GM20000 (cell line): ENCODE measurements at places on chromosomes 1 and 21.

DNA sequence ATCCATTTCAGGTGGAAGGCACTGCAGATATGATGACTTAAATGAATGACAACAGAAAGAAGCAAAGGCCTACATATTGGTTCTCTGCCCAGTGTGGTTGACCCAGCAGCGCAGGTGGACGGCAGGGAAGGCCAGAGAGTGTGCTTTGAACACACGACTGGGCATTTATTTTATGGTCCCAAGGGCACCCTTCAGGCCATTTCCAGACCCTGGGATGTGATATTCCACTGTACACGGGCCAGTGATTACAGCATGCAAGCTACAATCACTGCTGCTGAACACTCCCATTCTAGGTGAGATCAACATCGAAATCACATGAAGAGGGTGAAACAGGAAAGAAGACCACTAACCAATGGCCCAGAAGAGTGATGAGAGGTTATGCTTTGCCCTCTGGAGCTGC is 33.8 kb downstream of the PCNX2 start:
- no peak for DNase-seq

GRCh38 chr1:19814681-19815503 is at the start of gene RNF186:
Gene RNF186, minus strand, starts transcription at chr1:19815283. Its CDS starts 182 bp downstream, at chr1:19815101.
- DNase-seq: no peak

DNA sequence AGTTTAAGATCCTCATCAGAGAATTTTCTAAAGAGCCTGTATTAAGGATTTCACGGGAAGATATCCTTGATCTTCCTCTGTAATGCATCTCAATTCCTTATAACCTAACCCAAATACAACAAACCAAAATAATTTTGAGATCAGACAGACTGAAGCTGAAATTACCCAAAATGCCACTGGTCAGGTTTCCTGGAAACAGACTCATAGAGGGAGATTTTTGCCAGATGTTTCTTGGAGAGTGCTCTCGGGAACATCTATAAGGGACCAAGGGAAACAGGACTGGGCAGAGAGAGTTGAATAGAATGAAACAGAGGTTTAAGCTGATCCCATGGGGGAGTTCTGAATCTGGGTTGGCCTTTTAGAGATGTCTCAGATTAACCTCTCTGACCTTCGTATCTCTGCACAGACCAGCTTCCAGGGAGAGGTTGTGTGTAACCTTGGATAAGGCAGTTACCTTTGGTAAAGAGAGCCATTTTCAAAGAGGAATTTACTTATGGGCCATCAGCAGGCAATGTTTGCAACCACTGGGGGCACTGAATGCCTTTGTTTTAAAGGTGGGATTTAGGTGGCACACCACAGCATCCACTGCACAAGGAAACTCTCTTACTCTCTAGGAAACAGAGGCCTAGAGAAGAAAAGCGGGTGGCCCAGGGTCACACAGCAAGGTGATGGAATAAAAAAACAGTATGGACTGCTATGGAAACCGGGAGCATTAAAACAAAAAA is 130.8 kb upstream of the SGIP1 start:
- DNase-seq: no peak

GRCh38 chr1:231597971-231598370 is 28.6 kb upstream of the DISC1 start:
- DNase-seq: no peak

- DNase-seq: no peak
These were observed 114.3 kb upstream of the ETV3 start for GRCh38 chr1:157252473-157252872.

- no peak for DNase-seq
These were observed 25.0 kb upstream of the PRELP start for GRCh38 chr1:203450479-203451149.

DNA sequence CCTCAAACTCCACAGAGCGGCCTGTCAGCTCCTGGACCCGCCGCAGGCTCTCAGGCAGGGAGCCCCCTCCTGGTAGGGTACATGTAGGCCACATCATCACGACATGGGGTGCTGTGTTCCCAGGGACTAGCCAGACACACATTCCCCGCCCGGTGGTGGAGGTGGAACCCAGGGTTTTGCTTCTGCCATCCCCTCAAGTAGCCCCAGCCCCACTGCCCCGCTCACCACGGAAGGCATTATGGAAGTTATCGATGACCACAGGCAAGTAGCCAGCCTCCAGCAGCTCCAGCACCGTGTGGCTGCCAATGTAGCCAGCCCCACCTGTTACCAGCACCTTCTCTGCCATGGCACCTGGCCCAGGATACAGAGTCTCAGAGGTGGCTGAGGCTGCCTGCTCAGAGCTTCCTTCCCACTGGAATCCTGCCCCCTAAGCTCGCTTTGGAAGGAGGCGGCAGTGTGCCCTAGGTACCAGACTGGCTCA is 1.9 kb downstream of the GALE start:
- DNase-seq: no peak

- DNase-seq: no peak
These were observed 356.5 kb upstream of the PTBP2 start for GRCh38 chr1:96365076-96365475.

- DNase-seq: peak; percentile 53
These were observed 57.8 kb upstream of the RAVER2 start for GRCh38 chr1:64686828-64687724.

- peak; percentile 86 for DNase-seq
These were observed 570 bp upstream of the PEX10 start for GRCh38 chr1:2412773-2413494.

DNA sequence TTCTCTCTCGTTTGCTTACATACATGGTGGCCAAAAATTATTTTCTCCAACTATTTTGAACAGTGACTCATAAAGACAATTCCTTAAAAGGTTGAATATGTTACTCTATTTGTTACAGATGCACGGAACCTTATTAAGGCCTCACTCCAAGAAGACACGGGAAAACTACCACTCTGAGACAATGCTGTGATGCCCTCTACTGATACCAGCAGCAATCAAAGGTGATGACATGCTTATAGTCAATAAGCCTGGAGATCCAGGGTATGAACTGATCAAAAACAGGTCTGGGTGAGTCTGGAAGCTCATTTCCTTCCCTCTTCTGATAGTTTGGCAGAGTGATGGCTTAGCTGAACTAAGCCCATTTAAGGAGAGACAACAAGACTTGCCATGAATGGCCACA is 563.0 kb downstream of the LRRIQ3 start:
- no peak for DNase-seq

- DNase-seq: peak; percentile 85
These were observed 11.4 kb downstream of the FAM229A start for GRCh38 chr1:32350785-32351398.

DNA sequence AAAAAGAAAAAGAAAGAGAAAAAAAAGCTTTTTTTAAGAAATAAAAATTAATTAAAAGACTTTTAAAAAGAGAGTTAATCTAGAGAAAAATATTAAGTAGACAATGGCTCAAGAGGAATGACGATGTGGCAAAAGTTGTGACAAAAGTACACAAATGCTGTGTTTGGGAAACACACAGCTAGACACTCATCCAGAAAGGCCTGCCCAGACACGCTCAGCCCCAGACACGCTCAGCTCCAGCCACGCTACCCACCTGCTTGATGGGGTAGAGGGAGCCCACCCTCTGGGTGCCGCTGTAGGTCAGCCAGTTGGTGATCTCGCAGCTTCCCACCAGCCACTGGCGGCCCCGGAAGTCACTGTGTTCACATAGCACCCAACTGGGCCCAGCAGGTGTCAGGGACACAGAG is 10.2 kb downstream of the CD52 start:
- DNase-seq: no peak

DNA sequence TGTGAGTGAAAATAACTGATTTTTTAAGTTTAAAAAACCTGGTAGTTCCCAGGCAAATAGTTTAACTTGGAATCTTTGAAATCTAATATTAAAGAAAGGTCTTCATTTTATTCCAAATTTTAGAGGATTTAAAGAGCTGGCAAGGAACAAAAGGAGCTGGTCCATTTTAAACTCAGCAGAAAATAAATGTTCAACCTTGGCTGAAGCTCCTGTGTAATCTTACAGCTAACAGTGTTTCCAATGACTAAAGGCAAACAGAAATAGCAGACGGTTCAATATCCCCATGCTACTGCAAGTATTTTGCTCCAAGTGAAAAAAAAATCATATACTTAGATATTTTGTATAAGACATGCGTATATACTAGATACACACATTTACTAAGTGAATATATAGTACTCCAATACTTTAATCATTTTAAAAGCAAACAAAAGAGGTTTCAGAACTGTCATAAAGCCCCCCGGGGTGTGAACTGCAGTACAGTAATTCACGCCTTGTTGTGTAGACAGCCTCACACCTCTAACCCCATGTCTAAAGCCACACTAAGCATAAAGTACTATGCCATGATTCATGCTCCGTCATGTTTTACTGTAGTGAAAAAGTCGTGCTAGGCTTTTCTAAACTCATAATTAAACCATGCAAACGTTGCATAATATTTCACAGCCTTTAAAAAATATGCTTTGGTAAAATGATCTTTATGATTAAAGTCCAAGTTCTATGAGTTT is 132.2 kb downstream of the CLIC6 start:
- no peak for DNase-seq

DNA sequence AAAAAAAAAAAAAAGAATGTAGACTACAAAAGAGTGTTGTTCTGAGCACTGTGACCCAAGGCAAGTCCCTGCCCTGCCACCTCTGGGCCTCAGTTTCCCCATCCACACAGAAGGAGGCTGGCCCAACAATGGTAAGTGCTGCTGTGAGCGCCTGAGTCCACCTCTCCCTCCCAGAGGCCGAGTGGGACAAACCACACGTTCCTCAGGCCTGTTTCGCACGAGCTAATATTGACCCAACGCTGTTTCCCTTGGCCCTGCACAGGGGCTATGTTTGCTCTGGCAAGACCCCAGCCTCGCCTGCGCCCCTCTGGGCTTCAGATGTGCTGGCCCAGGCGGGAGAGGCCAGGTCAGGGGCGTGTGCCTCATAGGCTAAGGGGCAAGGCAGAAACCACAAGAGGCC is 12.6 kb upstream of the LAPTM5 start:
- no peak for DNase-seq

DNA sequence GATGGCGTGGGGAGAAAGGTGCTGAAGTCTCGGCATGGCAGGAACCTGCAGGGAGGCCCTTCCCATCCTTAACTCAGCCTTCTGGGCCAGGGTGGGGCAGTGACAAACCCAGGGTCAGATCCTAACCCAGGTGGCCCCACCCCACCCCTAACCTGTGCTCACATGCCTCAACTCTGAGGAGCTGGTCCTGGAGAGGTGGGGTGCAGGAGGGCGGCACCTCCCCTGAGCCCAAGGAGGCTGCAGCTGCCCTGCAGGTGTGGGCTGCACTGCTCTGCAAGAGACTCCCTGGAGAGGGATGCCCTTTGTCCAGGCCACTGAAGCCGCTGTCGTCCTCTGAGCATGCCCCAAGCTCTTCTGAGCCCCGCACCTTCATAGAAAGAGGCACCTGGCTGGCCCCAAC is 15.2 kb upstream of the ADAMTSL4 start:
- DNase-seq: no peak

GRCh38 chr1:59237900-59238299 is 59.0 kb upstream of the FGGY start:
- DNase-seq: no peak

DNA sequence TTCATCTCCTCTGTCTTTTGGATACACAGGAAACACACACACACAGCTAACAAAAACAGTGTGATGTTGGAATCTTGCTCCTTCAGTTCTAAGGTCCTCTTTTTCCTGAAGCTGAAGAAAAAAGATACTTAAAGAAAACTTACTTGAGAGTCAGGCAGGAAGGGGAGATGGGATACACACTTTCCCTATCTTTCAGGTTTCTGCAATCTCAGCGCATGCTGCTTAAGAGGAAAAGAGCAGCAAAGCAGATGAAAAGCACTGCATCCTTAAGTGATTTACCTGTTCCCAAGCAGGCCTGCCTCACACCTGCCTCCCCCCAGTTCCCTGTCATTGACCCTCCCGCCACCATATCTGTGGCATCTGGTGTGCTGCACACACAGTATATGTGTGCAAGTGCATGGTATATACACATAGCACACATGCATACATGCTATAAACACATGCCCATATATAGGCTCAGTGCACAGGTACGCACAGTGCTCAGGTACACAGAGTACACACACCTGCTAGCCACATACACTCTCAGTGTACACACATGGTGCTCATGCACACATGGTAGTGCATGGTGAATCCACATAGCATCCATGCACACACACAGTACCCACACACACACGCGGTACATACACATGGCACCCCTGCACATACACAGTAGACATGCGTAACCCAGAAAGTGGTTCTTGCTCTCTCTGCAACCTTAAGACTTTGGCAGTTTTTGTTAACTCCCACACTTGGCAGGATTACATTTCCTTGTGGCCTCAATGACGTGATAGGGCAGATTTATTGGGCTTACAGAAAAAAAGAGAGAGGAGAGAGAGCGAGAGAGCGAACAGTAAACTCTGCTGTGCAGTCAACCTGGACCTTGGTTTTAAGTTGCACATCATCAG is 166.9 kb downstream of the TOMM20 start:
- DNase-seq: peak; percentile 48

DNA sequence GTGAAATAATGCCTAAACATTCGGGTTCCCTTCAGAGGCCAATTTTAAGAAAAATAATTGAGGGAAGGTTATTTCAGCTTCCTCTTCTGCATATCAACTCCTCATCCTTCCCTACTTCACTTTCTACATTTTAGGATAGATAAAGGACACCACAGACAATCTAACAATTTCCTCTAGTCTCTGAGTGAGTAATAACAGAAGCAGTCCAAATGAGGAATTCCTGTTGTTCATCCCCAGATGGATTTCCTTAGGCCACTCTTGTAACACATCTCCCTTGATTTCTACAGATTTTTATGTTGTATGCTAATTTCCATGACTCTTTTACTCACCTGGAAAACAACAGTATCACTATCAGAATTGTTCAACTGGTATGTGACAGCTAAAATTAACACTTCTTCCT is 87.7 kb upstream of the LYPLAL1 start:
- DNase-seq: no peak

DNA sequence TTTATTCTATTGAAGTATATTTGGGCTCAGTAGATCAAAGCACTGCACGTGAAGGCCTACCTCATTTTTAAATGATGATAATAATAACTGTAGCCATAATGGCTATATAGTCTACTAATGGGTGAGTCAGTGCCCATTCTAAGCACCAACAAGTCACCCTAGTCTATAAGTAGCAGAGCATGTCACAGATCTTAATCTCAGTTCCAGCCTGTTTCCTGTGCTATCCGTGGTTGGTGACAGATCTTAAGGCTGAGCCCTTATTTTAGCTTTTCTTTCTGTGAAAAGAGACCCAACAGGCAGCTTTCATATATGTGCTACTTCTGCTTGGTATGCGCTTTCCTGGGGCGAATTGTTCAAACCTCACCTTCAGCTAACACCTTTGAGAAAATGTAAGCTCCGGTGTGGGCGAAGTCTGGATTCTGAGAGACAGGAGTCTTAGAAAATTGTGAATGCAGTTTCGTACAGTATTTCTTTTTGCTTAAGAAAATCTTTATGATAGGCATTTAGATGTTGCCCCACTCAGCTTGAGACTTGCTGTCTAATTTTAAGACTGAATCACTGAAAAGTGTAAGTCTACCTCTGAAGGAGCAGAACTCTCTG is 59.6 kb downstream of the FMN2 start:
- DNase-seq: no peak

- DNase-seq: no peak
These were observed 6.8 kb upstream of the INAVA start for GRCh38 chr1:200887772-200888348.

GRCh38 chr1:87126886-87127505 is 201.7 kb upstream of the LMO4 start:
- DNase-seq: no peak
